Hindlimb muscle (tissue), 1 donor: ENCODE measurements at places on chromosomes 1 and 21. TPM values are rescaled to one million over a fixed set of nuclear protein-coding genes. Genes with fewer than 3 reads are reported as not detected.

DNA sequence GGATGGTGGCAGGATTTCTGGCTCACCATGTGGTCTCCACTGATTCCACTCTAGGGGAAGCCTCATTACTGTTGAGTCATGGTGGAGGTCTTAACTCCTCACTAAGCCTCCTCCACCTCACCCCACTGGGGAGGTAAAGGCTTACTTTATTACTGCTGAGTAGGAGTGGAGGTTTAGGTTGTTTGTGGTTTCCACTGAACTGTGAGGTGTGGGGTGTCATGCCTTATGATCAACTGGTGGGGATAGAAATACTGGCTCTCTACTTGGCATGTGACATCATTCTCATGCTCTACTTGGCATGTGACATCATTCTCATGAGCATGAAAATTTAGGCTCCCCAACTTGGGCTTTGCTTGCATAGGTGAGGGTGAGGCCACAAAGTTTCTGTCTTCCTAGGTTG is 35.6 kb downstream of the COL6A1 start:
- no peak for DNase-seq

- DNase-seq: no peak
Observed at GRCh38 chr1:68221980-68222373, 10.3 kb downstream of the WLS start.

DNA sequence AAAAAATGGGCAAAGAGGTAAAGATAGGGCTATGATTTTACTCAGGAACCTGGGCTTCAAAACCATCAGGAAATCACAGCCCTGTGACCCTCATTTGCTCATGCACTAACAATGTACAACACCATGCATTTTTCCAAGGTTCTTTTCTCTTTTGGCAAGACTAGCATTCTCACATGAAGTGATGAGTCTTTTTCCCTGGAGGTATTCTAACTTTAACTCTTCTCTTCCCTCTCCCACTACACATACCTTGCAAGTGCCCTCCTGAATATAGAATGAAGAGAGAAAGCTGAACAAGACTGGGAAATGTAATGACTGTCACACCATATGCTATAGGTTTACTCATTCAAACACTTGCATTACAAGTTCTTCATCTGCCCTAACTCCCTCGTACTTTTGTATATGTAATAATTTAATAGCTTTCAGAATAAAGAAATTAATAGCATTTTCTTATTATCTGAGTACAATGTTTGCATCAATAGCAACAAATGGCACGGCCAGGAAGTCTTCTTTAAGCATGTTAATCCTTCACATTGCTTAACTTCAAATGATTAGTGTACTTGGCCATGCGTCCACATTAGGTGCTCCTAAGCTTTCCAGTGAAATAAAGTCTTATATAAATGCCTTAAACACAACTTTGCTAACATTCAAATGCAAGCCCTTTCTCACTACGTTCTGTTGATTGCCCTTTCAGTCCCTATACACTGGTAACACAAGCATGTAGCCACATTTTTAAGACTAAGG is 1.8 kb downstream of the NIBAN1 start:
- DNase-seq: peak; percentile 56

DNA sequence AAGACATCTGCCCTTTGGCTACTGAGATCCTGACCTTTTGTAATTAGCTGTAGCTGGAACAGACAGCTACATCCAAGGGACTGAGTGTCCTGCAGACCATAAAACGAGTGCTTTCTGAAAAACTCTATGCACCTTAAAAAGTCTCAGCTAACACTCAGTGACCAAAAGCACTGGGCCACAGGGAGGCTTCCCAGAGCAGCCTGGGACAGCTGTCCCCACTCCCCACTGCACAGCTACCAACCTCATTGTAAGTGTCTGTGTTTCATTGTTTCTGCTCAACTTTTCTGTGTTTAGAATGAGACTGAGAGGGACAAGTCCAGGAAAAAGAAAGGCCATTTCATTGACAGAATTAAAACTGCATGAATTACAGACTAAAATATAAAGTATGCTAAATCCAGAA is 80.7 kb downstream of the SMYD2 start:
- no peak for DNase-seq

GRCh38 chr1:38671221-38671620 is 188.4 kb downstream of the RRAGC start:
- DNase-seq: no peak

Gene OPTC
- polyA plus RNA-seq: not detected

Gene ADCY10
- polyA plus RNA-seq: 0.17 TPM
